ENCODE measurements at places on chromosomes 1 and 21.

DNA sequence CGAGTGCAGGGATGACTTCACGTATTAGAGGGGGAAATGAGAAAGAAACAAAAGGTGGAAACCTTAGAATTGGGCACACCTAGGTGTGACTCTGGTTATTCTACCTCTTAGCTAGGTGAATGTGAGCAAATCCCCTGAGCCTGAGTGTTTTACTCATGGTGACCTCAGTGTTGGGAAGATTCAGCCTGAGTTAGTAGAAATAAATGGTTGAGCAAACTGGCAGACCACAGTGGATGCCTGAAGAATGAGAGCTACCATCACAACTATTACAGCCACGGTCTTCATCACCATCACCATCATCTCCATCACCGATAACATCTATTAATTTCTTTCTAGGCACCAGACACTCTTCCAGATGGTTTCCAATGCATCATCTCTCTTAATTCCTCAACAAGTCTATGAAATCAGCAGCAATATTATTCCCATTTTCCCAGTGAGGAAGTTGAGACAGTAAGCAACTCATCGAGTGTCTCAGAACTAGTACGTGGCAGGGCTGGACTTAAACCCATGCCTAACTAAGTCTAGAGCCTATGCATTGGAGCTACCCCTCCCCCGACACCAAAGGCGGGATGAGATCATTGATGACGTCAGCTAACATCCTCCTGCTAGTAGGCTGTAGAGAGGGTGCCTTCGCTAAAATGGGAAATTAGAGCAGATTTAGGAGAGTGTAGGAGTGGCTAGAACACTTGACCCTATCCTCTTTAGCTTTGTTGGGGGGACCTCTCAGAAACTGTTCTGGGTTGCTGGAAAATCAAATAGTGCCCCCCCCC, 7.9 kb upstream of the KAZN start:
- no peak for DNase-seq

GRCh38 chr1:94757931-94758330, 62.2 kb upstream of the SLC44A3 start:
- no peak for DNase-seq

- DNase-seq, result no peak
Measured at GRCh38 chr21:45078877-45079281, 4.5 kb downstream of the ADARB1 start.

DNA sequence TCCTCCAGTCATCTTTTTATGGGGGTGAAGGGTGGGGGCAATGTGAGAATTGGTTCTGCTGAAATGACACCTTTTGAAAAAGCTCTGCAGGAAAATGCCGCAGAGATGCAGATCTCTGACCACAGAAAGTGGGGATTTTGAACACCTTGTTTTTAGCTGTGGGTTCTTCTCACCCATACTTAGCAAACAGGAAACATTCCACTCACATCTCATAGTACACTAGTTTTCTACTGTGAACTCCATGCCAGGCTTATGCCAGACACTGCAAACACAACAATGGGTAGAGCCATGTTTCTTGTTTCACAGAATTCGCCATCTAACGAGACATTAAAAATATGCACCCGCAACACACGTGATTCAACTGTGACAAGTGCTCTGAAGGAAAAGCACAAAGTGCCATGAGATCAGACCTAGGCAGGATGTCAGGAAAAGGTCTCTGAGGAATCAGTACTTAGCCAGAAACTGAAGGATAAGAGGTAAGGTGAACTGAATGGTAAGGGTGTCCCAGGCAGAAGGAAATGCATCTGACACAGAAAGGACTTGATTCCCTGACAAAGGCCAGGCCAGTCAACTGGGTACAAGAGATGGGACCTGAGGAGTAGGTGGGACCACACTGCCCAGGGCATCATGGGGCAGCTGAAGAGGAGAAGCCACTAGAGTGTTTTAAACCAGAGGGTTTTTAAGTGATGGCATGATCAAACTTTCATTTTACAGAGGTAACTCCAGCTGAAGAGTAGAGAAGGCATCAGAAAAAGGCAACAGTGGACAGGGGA, 83.8 kb upstream of the JAK1 start:
- no peak for DNase-seq

DNA sequence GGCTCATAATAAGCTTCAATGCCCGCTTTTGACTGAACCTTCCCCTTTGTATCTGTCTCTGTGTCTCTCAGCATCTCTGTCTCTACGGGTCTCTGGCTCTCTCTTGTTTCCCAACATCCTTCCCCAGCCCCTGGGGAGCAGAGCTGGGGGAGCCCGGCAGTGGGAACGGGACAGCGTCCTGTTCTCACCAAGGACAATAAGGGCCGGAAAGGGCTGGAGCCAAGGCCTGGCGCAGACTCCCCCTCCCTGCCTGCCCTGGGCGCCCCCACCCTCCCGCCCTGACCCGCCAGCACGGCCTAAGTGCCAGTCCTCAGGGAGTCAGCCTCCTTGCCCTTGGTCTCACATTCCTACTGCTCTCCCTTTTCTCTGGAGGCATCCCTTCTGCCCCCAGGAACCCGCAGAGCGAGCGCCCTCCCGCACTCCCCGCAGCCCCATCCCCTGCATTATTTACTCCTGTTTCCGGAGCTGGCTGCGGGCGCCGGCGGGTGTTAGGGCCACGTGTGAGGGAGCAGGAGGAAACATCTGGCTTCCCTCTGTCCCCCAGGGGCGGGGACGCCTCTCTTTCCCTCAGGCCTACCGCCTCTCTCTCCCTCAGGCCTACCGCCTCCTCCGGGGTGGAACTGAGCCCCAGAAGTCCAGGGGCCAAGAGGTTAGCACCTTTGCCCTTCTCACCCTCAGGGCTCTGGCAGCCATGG, 6.5 kb downstream of the KRTCAP2 start:
- DNase-seq, result no peak

Measured in GM19239 (cell line).